Esophagus muscularis mucosa (tissue), 4 donors: ENCODE measurements at places on chromosomes 4 and X. TPM values are rescaled to one million over a fixed set of nuclear protein-coding genes. Genes with fewer than 3 reads are reported as not detected.

GDPD2 gene
- total RNA-seq = not detected

CCDC120 gene
- 5.1 TPM for total RNA-seq

GRCh38 chr4:182175788-182176519 is 67.2 kb upstream of the TENM3 start:
- no peak for DNase-seq

- no peak for DNase-seq
Observed at GRCh38 chr4:83605210-83605609, 69.3 kb downstream of the GPAT3 start.

GRCh38 chr4:183354219-183354618 is 32.0 kb upstream of the CLDN24 start:
- DNase-seq = no peak

DNA sequence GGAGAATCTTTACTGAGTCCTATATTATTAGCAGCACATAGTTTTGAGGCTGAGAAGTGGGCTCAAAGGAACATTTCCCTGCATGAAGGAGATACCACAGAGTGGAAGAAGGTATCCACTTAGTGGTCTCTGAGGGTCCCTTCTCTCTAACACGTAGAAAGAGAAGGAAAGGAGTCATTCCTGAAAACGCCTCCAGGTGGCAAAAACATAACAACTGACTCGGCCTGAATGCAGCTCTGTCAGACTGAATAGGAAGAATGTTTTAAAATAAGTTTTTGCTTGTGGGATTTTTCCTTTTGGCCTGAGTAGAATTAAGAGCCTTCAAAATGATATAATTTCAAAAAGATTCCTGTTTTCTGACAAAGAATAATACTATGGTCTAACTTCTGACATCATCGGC is 23.3 kb downstream of the RPGR start:
- DNase-seq = no peak

- DNase-seq = no peak
Observed at GRCh38 chrX:5307416-5307815, 921.3 kb downstream of the NLGN4X start.

GRCh38 chr4:80846210-80846609 is 184.3 kb upstream of the BMP3 start:
- DNase-seq = no peak

- no peak for DNase-seq
Observed at GRCh38 chr4:40536032-40536431, 93.6 kb downstream of the RBM47 start.

- DNase-seq = no peak
Observed at GRCh38 chrX:16659321-16659720, 9.4 kb downstream of the S100G start.

DNA sequence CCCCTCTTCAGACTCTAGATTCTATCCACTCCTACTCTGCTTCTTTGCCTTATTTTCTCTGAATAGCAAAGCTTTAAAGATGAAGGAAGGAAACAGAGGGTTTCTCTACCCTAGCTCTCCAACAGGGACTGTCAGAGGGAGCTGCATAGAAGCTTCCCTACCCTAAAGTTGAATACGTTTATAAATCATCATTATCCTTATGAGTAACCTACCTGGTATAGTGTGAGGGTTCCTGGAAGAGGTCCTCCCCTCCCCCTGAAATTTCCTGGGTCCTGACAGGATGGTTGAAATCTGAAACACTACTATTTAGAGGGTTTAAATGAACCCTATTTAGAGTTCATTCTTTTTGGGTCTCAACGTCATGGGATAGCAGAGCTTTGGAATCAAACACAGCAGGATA is 187.0 kb upstream of the RBPJ start:
- DNase-seq = no peak

- no peak for DNase-seq
Observed at GRCh38 chrX:20218836-20219505, 47.7 kb downstream of the RPS6KA3 start.

DNA sequence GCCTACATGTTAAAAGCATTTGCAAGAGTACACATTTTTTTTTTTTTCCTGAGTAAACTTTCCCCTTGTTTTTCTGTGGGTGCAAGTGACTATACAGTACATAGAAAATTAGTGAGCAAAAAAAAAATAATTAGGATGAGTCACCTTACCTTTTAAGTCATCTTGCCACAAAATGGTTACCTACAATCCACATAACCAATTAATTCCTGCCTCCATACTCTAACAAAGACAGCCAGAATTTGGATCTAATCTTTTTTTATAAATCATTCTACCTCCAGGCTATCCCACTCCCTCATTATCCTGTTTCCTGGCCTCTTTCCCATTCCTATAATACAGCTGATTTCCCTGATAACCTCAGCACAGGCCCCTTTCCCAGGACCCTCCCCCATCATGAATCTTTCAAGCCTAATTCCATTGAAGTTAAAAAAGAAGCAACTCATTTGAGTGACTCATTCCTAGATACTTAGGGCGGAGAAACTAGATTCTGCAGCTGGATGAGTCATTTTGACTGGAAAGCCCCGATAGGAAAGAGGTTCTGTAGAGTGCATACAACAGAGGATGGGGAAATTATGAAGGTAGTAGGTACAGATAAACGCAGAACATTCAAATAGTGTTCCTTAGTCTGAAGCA is 128.2 kb downstream of the C4orf51 start:
- DNase-seq = no peak

DNA sequence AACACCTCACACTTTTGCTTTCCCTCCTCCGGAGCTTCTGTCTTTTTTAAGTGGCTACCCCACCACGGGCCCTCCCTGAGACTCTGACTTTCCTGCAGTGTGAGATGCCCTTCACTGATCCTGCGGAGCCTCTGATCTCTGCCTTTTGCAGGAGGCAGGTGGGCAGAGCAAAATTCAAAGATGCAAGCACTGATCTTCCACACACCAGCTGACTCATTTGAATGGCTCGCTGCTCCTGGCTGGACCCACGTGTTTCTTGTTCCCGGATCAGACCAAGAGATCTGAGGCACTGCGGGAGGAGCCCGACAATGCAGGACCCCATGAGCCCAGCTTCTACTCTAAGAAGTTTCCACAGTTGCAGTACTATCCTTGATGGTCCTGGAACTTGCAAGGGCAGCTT is 1607.9 kb upstream of the TENM3 start:
- DNase-seq = no peak

- DNase-seq = no peak
Observed at GRCh38 chrX:23989689-23990088, 37.3 kb downstream of the KLHL15 start.

DNA sequence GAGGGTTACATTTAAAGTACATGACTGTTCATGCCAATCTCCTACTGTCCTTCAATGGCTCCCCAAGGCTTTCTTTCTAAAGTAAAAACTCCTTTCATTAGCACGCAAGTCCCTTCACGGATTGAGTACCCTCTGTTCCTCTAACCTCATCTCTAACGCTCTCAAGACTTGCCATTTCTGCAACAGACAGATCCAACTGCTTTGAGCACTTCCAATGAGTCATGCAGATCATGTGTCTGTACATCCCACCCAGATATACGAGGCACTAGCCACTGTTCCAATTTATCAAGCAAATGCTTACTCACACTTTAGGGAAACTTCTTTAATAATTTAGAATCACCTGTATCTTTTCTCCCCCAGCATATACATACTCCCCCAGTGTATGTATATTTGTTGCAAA is 332.5 kb upstream of the ZFP42 start:
- no peak for DNase-seq

- no peak for DNase-seq
Observed at GRCh38 chr4:7964890-7965662, 25.4 kb upstream of the AFAP1 start.

DNA sequence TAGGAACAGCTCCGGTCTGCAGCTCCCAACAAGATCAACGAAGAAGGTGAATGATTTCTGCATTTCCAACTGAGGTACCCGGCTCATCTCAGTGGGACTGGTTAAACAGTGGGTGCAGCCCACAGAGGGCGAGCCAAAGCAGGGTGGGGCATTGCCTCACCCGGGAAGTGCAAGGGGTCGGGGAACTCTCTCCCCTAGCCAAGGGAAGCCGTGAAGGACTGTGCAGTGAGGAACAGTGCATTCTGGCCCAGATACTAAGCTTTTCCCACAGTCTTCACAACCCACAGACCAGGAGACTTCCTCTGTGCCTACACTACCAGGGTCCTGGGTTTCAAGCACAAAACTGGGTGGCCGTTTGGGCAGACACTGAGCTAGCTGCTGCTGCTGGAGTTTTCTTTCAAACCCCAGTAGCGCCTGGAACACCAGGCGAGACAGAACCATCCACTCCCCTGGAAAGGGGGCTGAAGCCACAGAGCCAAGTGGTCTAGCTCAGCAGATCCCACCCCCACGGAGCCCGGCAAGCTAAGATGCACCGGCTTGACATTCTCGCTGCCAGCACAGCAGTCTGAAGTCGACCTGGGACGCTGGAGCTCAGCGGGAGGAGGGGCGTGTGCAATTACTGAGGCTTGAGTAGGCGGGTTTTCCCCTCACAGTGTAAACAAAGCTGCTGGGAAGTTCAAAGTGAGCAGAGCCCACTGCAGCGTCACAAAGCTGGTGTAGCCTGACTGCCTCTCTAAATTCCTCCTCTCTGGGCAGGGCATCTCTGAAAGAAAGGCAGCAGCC is 84.6 kb downstream of the THOC2 start:
- no peak for DNase-seq

GRCh38 chr4:13452927-13453579 is 31.1 kb downstream of the RAB28 start:
- no peak for DNase-seq

DNA sequence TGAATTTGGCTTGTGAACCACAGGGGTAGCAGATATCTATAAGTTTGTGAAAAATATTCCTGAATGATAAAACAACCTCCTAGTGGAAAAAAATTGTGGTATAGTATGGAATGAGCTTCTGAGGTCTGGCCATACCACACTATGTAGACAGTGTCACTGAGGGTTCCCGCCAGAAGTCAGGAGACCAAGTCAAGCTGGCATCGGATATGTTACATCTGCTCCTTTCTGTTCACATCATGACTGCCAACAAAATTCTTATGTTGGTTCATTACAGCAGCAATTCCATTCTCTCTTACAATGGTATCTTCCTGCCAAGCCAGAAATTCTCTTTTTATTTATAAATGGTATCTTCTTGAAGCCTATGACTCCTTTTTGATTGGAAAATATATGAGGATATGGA is 273.0 kb downstream of the PPP3CA start:
- DNase-seq = no peak

GRCh38 chr4:112031712-112032328 is 113.4 kb upstream of the FAM241A start:
- no peak for DNase-seq
